Camera-type eye (tissue), 1 donor: ENCODE measurements at places on chromosomes 12 and 14. TPM values are rescaled to one million over a fixed set of nuclear protein-coding genes. Genes with fewer than 3 reads are reported as not detected.

Gene CPNE6
- 5.9 TPM for total RNA-seq

Gene SLCO1C1
- total RNA-seq = 8.8 TPM

Gene DHH
- total RNA-seq = 1.4 TPM

Gene FAM181A
- not detected for total RNA-seq

Gene HOXC5
- not detected for total RNA-seq
